ENCODE measurements at places on chromosomes 2 and 18. TPM values are rescaled to one million over a fixed set of nuclear protein-coding genes. Genes with fewer than 3 reads are reported as not detected.

SDC1 gene
- 128 TPM for total RNA-seq

AQP12B gene
- not detected for total RNA-seq

IL36G gene
- total RNA-seq, result not detected

UGP2 gene
- 89.5 TPM for total RNA-seq

TMEM37 gene
- total RNA-seq, result 1.2 TPM

CROCC2 gene
- not detected for total RNA-seq

ABCG8 gene
- total RNA-seq, result not detected

MYO3B gene
- 6.7 TPM for total RNA-seq

MYO5B gene
- 25.4 TPM for total RNA-seq

ETAA1 gene
- total RNA-seq, result 17.1 TPM

MRO gene
- total RNA-seq, result not detected

PEX13 gene
- 32.4 TPM for total RNA-seq

GALR1 gene
- not detected for total RNA-seq

PASK gene
- 77.5 TPM for total RNA-seq

LRATD1 gene
- 3.8 TPM for total RNA-seq

CAPN14 gene
- total RNA-seq, result 0.35 TPM

DSC3 gene
- total RNA-seq, result not detected

Data from PC-9 (cell line).